CD4-positive, alpha-beta memory T cell (primary cell): ENCODE measurements at places on chromosomes 7 and 10.

DNA sequence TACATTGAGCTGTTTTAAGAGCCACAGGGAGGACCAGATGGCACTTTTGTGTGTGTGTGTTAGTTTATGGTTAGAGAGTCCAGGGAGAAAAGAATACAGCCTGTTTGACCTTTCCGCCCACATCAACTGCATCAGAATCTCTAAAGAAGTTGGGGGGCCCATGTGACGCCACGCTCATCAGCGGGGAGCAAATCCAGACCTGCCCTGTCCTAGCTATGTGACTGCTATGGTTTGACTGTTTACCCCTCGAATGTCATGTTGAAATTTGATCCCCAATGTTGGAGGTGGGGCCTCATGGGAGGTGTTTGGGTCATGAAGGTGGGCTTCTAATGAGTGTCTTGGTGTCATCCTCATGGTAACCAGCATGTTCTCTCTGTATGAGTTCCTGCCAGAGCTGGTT lies 128.0 kb downstream of the ADRA2A start:
- H3K27ac ChIP-seq: no peak overlapping the region
- H3K4me3 ChIP-seq: no peak overlapping the region
- no peak for DNase-seq
- no peaks in the 10 kb centered on the region for H3K27me3 ChIP-seq
- H3K36me3 ChIP-seq: no peaks in the 10 kb centered on the region

DNA sequence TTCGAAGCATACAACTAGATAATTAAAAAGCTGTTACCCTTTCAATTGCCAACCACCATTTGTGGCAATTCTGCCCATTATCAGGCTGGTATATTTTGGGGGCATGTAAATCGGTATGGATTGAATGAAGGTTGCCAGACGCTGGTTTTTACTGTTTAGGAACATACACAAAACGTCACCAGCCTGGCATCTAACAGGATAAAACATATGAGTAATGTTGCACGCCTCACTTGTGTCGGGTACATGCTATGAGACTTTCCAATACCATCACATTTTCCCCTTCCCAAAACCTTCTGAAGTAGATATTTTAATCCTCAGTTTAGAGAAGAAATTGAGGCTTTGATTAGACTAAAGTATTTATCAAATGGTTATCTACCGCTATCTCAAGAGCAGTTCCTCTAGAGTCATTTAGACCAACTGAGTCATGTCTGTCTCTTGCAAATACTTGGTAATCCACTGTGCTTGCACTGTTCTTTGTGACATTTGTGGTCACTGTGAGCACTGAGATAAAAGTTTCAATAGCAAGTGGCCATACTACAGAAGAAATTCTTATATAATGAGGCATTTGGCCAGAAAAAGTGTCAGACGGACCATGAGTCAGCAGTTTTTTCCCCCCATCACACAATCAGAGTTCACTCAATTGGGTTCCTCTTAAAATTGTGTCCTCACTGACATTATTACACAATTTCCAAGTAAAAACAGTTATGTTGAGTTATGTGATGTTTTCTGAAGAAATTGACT lies 498.7 kb downstream of the NXPH1 start:
- no peak overlapping the region for H3K4me3 ChIP-seq
- H3K36me3 ChIP-seq: no peaks in the 10 kb centered on the region
- no peak for DNase-seq
- H3K4me1 ChIP-seq: no peaks in the 10 kb centered on the region

DNA sequence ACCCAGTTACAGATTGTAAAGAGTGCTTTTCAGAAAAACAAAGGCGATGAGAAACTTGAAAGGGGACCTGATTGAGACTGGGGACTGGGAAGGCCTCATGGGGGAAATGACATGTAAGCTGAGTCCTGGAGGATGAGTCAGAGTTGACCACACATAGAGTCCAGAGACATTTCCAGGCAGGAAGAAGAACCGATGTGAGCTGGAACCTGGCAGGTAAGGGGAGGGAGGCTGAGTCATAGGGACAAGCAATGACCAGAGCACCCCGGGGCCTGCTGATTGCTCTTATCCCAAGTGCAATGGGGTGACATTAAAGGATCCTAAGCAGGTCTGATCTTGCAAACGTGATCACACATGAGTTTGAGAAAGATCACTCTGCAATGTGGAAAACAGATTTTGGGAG lies 11.7 kb downstream of the TLL2 start:
- no peak overlapping the region for H3K27ac ChIP-seq
- no peaks in the 10 kb centered on the region for H3K4me1 ChIP-seq
- H3K4me3 ChIP-seq: no peak overlapping the region
- no peaks in the 10 kb centered on the region for H3K36me3 ChIP-seq

DNA sequence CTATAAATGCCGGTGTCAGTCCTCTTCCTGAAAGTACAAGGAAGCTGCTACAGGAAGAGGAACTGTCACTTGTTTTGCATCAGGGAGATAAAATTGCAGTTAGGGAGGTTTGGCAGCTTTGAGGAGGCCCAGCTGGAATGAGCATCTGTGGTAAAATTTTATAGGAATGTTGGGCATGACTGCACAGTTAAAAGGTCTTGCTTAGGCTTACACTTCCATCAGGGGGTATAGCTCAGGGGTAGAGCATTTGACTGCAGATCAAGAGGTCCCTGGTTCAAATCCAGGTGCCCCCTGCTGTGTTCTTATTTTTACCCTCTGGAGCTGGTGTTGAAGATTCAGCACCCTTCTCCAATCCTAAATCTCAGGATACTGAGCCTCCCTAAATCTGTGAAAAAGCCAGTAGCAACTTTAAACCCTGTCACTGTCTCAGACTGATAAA lies 65.9 kb downstream of the ZNF467 start:
- H3K4me1 ChIP-seq: no peaks in the 10 kb centered on the region
- no peak overlapping the region for H3K4me3 ChIP-seq
- no peak overlapping the region for H3K27ac ChIP-seq
- no peak for DNase-seq

DNA sequence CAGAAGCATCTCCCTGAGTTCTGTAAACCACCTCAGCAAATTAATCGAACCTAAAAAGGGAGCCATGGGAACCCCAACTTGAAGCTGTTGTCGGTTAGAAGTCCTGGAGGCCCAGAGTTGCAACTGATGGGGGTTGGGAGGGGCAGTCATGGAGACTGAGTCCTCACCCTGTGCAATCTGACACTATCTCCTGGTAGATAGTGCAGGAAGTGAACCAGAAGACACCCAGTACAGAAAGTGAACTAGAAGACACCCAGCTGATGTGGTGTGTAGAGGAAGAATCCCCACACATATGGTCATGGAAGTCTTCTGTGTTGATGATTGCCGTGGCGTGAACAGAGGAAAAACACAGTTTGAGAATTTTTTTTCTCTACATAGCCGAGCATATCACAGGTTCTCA lies 58.8 kb upstream of the SRRM3 start:
- no peaks in the 10 kb centered on the region for H3K36me3 ChIP-seq
- H3K4me3 ChIP-seq: no peak overlapping the region
- no peak overlapping the region for H3K27ac ChIP-seq
- no peaks in the 10 kb centered on the region for H3K27me3 ChIP-seq

DNA sequence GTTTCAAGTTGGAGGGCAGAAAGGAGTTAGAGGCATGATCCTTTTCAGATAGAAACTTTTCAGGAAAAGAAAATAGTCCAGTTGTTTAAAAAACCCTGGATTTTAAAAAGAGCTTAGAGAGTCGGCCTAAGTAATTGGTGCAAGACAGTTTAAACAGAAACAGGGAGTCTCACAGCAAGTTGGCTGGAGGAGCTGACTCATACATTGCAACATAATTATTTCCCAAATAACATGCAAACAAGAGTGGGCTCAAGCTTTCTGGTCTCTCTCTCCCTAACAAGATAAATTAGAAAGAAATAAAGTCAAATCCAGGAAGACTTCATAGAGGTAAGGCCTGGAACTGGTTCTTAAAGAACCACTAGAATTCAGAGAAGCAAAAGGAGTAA lies 100.3 kb upstream of the AGBL3 start:
- H3K4me3 ChIP-seq: no peak overlapping the region
- no peaks in the 10 kb centered on the region for H3K27me3 ChIP-seq

DNA sequence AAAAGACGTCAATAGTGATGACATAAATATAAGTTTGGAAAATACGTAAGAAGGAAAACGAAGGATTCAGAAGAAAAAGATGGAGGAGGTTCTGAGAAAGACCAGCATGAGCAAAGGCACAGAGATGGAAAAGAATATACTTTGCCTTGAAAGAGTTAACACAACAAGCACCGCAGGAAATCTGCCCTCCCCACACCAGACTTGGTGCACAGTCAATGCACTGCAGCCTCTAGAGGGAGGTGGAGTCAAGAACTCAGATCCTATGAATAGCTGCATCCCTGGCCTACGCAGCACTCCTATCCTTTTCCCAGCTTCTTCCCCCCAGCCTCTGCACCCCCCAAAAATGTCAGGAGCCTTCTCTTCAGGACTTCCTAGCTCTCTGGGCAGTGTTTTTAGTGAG lies 1370.6 kb upstream of the LRRTM3 start:
- H3K4me1 ChIP-seq: no peaks in the 10 kb centered on the region
- H3K4me3 ChIP-seq: no peak overlapping the region
- no peak for DNase-seq
- H3K36me3 ChIP-seq: no peaks in the 10 kb centered on the region
